ENCODE measurements at places on chromosomes 3 and 15.

DNA sequence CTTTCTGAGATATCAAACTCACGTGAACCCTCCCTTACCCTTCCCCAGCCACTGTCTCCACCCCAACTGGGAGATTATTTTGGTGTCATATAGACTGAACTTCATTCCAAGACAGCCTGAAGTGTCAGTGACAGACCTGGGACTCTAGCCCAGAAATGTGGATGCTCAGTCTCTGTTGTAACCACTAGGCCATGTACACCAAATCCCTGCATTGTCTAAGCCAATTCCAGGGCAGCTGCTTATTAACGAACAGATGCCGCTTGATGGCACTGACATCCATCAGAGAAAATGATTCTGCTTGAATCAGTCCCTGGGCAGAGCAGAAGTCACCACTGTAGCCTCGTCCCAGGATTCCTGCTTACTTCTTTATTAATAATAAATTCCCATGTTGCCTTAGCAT is 305.5 kb downstream of the GRM7 start:
- no peak for DNase-seq

- no peak for DNase-seq
Measured at GRCh38 chr15:88299497-88299896, 43.0 kb upstream of the NTRK3 start.

- DNase-seq = no peak
Measured at GRCh38 chr3:194750491-194750828, 64.8 kb downstream of the FAM43A start.

- DNase-seq = no peak
Measured at GRCh38 chr3:189824629-189825312, 193.6 kb downstream of the TP63 start.

GRCh38 chr15:67005294-67005996 is 60.0 kb upstream of the SMAD3 start:
- DNase-seq = no peak

DNA sequence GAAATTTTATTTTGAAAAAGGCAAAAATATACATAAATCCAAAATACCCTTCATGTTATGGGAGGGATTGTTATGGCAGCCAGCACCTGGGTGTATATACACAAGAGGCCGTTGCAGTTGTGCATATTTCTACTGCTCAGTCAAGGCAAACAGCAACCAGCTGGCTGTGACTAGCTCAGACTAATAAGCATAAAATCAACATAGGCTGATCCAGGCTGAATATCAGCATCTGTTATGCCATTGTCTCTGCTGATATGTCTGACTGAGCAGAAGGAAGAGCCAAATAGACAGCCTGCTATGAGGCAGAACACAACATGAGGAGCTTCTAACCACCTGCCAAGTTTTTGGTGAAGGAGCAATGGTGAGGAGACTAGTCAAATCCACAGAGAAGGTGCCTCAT is 457.5 kb upstream of the ALCAM start:
- no peak for DNase-seq

GRCh38 chr15:59699810-59700431 is 10.8 kb upstream of the BNIP2 start:
- DNase-seq = no peak

DNA sequence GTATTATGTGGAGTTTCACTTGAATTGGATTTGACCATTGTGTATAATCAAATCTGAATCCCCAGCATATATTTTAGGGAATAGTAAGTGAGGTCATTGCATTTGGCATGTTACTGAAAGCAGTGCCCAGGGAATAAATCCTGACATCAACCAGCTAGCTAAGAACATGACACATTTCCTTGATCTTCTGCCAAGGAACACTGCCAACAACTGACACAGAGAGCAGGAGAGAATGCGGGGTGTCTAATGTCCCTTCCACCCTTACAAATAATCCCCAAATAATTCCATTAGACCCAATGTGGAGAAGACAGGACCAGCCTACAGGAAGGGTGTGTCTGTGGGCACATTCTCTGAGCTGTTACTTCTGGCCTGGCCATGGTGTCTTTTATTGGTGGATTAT is 30.6 kb upstream of the UBE3A start:
- DNase-seq = no peak

DNA sequence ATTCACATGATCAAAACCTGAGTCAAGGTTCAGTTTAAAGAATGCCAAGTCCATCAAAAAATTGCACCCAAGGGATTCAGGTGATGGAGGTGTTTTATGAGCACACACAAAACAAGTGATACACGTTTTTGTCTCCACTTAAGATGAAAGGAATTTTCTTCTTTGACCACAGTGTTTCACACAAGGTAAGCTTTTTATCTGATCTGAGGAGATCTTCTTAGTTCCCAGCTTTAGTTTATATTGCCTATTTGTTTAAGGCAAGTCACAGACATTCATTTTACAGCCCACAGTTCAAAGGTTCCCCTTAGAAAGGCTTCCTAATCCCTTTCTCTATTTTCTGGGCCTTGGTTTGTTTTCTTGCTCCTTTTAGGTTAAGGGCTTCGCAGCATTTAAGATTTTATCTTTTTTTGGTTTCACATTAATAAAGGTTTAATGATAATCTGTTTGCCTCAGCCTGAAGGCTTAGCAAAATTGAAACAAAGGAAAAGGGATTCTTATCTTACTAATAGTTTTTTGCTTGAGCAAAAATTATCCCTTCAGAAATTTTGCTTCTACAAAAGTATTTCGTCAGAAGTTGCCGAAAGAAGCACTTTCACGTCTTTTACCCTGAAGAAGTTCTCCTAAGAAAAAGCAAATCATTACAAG is 420.5 kb upstream of the NAALADL2 start:
- no peak for DNase-seq

- no peak for DNase-seq
Measured at GRCh38 chr3:32880225-32880624, 62.4 kb downstream of the TRIM71 start.

DNA sequence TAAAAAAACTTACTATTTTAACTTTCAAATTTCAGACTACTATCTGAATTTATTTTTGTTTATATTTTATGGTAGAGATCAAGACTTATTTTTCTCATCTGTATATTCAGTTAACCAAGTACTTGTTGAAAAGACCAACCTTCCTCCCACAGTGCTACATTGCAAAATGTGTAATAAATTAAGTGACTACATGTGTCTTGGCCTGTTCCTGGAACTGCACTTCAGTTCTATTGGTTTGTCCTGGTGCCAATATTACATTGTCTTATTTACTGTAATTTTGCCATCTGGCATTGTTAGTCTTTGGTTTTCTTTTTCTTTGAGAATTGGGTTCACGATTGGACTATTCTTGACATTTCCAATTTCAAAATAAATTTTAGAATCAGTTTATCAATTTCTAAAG is 138.4 kb upstream of the KCNMB2 start:
- no peak for DNase-seq

DNA sequence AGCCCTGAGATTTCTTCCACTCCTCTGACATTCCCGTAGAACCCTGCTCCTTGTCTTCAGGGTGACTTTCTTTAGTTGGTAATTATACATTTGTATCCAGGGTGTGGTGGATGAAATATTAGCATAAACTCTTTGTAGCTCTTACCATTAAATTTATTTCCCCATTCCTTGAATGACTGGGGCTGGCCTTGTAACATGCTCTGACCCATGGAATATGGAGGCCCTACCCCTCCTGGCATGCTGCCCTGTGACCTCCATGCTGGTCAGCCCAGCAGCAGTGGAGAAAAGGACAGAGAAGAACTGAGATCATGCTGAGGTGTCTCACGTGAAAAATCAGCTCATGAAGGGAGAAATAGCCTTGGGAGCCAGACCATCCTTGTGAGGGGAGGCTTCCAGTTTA is 96.1 kb upstream of the PROK2 start:
- no peak for DNase-seq

- DNase-seq = no peak
Measured at GRCh38 chr15:56325186-56325585, 40.0 kb upstream of the TEX9 start.

DNA sequence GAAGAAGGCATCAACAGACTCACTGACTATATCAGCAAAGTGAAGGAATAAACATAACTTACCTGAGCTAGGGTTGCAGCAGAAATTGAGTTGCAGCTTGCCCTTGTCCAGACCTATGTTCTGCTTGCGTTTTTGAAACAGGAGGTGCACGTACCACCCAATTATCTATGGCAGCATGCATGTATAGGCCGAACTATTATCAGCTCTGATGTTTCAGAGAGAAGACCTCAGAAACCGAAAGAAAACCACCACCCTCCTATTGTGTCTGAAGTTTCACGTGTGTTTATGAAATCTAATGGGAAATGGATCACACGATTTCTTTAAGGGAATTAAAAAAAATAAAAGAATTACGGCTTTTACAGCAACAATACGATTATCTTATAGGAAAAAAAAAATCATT is 17.8 kb downstream of the LMOD3 start:
- DNase-seq = no peak

GRCh38 chr15:36802861-36803531 is 223.6 kb downstream of the CDIN1 start:
- no peak for DNase-seq

DNA sequence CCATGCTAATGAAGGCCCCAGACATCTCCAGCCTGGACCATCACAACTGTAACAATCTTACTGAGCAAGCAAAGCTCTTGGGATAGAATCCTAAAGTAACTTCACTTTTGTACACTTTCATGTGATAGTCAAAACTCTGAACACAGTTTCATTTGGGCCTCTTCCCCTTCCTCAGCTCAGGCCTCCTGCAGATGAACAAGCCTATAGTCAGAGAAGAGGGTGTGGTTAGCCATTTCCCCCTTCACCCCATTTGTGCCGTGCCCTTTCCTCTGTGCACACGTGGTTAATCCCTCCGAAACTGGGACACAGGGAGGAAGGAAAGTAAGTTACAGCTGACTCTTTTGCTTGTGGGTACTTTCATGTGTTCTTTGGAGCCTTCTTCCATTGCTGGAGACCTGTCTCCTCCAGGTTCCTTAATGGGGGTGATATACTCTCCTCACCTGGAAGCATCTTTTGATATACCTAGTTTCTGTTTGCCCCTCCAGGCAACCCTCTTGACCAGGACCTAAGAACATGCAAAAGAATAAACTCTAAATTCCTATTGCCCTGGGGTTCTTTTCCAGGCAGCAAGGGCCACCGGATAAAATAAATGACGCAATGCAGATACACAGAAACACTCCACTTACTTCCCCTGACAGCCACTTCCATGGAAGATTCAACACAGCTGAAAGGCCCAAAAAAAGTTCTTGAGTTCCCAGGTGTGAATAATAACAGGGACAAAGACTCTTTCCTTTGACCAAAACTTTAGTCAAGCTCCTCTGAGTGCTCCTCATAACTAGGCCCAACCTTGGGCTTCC is 29.6 kb upstream of the CSTA start:
- DNase-seq = no peak

DNA sequence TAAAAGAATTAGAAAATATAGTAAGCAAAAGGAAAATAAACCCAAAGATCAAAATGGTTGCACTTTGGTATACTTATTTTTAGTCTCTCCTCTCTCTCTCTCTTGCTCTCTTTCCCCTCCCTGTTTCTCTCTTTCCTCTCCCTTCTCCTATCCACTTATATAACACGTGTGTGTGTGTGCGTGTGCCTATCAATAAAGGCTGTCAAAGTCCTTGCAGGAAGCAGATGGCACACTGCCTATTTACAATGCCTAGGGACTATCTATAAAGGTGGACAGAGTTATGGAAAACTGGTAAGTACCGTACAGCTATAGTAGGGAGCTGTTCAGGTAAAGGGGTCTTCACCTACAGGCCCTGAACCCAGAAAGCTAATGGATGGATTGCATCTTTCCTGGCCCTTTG is 161.6 kb downstream of the SQOR start:
- no peak for DNase-seq

DNA sequence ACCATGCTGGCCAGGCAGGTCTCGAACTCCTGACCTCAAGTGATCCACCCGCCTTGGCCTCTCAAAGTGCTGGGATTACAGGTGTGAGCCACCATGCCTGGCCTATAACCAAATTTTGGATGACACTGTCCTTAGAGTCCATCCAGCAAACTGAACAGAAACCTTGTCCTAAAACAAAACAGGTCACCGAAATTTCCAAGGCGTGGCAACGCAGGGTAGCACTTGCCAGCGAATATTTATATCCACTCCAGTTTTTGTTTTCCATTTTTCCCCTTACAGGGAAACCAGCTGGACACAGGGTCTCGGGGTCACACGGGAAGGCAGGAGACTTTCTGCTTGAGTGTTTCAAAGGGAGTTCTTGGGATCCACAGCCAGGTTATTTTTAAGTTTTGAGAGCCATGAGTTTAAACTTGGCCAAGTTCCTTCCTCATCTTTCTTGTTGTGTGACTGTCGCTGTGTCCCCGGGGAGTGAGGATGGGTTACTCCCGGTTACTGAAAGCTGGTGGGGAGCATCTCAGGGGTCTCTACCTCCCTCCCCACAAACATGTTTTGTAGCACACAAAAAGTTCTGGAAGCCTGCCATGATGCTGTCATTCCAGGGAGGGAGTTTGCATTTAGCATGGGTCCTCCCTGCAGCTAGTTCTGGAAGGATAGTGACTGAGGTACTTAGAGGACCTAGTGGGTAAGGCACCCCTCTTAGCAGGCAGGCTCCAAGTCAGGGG is 12.6 kb downstream of the LIMD1 start:
- no peak for DNase-seq

GRCh38 chr3:33704891-33705290 is 13.2 kb downstream of the CLASP2 start:
- DNase-seq = no peak

- DNase-seq = no peak
Measured at GRCh38 chr15:69861331-69862171, 236.2 kb downstream of the TLE3 start.

- DNase-seq = no peak
Measured at GRCh38 chr3:184778426-184779332, 33.3 kb upstream of the VPS8 start.
